ENCODE measurements at places on chromosomes 16 and 17.

- no peak for DNase-seq
These were observed 1.9 kb upstream of the PLD6 start for GRCh38 chr17:17207998-17208397.

- no peak for DNase-seq
These were observed 100.2 kb upstream of the CDH11 start for GRCh38 chr16:65222049-65222448.

DNA sequence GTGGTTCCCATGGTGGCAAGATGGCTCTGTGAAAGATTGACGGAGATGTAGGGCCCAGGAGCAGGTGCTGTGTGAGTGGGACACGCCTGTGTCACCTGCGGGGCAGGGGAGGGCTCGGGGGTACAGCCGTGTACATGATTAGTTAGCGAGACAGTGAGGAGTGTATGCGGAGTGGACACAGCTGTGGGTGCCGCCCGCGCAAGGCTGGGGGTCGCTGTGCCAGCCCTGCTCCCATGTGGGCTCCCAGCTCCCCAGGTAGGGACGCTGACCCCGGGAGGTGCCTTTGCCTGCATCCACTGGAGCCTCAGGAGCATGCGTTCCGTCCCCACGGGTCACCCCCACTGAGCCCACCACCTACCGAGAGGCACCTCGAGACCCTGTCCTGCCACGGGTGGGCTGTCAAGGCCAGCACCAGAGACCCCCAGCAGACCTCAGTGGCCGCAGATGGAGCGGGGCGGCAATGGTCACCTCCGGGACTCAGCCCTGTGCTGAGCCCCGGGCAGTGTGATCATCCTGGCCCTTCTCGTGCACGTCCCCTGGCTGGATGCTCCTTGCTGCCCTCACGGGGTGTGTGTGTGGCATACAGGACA lies 7.4 kb downstream of the CAPN15 start:
- DNase-seq = no peak

- no peak for DNase-seq
These were observed 73.5 kb upstream of the CBX4 start for GRCh38 chr17:79912552-79913330.

GRCh38 chr16:31181102-31181830 lies 1.3 kb downstream of the FUS start:
- DNase-seq = no peak

GRCh38 chr16:85390511-85391174 lies 222.5 kb upstream of the GSE1 start:
- DNase-seq = no peak

- no peak for DNase-seq
These were observed 13.6 kb upstream of the STH start for GRCh38 chr17:45985447-45985846.

DNA sequence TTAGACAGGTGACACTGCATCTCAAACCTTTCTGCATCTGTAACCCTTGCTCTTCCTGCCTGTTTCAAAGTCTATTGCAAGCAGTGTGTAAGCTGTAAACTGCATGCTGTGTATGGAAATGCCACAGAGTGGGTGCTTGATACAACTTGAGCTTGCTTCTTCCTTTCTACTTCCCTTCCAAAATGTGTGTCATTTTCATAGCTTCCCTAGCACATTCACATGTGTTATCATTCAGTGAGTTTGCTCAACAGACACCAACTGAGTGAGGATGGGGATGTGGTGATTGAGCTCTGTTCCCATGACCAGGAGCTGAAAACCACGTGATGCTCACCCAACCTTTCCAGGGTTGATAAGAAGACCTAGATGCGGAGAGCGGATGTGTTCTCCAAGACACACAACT lies 111.1 kb downstream of the VAT1L start:
- no peak for DNase-seq

DNA sequence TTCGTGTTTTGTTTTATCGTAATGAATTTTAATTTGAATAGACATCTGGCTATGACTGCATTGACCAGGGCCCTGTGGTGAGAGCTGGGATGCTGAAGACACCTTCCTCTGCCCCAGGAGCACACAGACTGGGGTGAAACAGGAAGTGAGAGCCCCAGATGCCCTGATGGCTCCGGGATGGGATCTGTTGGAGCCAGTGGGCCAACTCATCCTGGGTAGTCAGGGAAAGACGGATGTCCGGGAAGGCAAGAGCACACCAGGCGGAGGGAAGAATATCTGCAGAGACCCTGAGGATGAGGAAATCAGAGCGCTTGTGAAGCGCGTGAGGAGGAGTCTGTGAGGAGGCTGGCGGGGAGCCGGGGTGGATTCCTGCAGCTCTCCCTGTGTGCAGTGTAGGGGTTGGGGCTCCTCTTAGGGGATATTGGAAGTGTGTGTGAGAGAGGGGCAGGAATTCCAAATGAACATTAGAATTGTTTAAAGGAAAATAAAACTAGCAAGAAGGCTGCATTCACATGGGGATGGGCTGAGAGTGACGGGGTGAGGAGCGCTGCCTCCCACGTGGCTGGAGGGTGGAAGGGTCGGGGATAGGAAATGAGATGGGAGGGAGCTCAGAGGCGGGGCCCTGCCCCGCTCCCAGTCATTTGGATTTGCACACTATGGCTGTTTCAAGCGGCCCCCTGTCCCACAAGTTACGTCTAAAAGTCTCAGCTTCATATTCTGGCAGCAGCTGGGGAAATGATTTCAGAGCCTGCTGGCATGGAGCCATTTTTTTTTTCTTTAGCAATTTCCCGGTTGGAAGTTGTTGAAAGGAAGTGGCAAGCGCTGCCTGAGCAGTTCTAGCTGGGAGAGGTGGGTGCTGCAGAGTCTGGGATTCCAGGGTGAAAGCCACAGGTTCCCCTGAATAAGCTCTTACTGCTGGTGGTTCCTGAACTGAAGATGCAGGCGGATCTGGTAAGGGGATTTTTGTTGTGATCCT lies 71.2 kb upstream of the LGALS9 start:
- DNase-seq = peak; percentile 30

- DNase-seq = no peak
These were observed 5.1 kb downstream of the KSR1 start for GRCh38 chr17:27461192-27461859.

DNA sequence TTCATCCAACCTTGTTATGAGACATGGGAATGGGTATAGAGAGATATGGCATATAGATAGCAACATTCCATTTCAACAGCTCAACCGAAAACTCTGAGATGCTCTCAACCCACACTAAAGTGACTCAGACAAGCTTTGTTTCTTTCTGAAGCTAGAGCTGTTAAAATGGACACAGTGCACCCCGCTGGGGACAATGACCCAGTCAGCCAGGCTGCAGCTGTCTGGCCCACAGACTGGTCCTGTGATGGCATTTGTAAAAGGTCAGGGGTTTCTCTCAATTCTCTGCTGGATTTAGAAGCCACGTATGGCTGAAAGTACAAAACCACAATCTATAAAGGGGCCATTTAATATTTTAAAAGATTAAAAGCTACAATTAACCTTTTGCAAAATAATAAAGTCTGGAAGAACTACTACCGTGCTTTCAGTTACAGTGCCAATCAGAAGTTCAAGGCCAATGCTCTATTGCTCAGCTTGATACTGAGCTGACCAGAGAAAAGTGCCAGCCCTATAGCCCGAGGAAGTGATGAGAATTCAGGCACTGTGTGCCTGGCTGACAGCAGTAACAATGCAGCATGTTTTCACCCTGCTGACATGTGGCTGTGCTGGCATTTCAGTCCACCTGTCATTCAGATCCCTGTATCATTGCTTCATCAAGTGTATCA lies 60.2 kb downstream of the TEX2 start:
- peak; percentile 73 for DNase-seq

GRCh38 chr17:55641676-55642081 lies 81.0 kb downstream of the TMEM100 start:
- peak; percentile 3 for DNase-seq

DNA sequence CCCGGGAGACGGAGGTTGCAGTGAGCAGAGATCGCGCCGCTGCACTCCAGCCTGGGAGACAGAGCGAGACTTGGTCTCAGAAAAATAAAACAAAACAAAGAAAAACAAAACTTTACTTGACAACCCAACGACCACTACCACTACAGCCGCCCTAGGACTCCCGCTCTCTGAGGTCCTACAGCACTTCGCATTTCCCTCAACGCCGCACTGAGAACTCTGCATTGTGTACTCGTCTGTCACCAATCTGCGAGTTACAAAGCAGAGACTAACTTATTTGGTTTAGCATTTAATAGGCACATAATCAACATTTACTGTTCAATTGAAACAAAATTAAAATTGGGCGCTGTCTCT lies 479 bp upstream of the ZNF207 start:
- no peak for DNase-seq

- DNase-seq = no peak
These were observed 817 bp downstream of the PSKH1 start for GRCh38 chr16:67893743-67894399.

- no peak for DNase-seq
These were observed 13.5 kb upstream of the DYNLRB2 start for GRCh38 chr16:80527297-80527696.

DNA sequence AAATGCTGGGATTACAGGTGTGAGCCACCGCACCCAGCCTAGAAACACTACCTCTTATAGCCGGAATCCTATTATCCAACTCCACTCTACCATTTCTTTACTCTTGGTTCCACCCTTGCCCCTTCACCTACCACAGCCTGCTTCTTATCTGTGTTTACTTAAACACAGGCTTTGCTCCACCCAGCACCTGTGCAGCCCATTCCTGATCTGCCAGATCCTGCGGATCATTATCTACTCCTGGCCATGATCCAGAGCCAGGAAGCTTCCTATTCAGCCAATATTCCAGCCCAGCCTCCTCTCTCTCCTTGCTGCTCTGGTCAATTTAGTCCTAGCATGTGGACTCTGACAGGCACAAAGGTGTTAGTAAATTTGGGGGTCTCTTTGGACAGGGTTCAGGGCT lies 98.8 kb upstream of the MED13 start:
- no peak for DNase-seq

DNA sequence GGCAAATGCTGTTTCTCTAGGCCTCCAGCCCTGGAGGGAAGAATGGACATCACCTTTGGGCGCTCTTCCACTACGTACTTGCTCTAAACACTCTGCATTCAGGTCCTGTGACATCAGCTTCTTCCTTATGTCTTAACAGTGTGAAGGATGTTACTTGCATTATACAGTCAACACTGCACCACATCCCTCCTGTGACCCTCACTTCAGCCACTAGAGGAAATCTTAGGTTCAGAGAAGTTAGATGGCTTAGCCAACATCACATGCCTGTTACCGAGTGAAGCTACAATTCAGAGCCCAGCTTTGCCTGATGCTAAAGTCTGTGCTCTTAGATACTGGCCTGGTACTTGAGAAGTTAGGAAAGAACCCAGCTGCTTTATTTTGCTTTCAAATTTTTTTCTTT lies 18.3 kb downstream of the UBFD1 start:
- no peak for DNase-seq

GRCh38 chr17:63463771-63464170 lies 13.1 kb upstream of the ACE start:
- no peak for DNase-seq

DNA sequence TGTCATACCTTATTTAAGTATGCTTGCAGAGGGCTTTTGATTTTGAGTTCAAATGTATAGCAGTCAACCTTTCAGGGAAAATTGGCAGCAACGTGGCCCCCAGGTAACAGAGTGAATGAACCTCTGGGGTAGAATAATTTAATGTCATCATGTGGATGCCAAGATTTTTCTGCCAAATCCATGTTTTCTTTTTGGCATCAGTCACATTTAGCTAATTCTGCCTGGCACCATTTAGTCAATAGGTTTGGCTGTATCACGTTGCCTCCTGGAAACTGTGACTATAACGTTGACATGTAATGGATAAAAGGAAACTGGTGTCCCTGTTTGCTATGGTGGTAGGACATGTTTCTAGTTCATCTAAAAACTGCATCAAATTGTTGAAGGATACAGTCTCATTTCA lies 115.5 kb downstream of the HS3ST2 start:
- no peak for DNase-seq

Data from amygdala (tissue), 56 donors.